Cardiac fibroblast (primary cell): ENCODE measurements at places on chromosomes 5 and 9.

DNA sequence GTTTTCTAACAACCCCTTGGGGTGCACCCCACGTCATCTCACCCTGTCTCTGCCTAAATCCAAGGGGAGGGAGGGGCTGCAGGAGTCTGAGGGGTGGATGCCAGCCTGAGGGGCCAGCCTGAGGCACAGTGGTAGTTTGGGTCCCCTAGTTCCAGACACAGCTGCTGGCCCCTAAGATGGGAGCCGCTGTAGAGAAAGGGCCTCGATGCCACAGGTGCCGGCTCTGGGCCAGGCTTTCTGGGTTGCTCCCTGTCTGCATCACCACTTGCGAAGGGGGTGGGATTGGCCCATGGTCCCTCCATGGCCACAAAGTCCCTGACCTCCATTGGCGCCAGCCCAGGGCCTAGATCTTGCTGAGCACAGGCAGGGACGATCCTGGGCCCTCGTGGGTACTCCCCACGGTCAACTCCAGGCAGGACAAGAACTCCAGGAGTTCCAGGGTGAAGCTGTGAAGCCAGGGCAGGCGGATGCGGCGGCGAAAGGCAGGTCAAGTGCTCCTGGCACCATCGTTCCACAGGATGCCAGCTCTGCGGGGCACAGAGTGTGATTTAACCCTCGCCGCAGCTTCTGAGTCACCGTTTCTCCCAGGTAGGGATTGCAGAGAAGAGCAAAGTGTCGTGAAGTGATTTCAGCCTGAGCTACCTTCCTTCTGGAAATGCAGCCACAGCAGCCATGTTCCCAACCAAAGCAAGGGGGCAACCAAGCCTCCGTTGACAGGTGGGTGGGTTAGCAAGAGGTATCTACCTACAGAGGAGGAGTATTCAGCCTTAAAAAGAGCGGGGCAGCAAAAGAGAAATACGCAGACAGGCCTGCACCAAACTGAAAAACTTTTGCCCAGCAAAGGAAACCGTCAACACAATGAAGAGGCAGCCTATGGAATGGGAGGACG lies 41.6 kb upstream of the EXOC3 start:
- no peak for DNase-seq

DNA sequence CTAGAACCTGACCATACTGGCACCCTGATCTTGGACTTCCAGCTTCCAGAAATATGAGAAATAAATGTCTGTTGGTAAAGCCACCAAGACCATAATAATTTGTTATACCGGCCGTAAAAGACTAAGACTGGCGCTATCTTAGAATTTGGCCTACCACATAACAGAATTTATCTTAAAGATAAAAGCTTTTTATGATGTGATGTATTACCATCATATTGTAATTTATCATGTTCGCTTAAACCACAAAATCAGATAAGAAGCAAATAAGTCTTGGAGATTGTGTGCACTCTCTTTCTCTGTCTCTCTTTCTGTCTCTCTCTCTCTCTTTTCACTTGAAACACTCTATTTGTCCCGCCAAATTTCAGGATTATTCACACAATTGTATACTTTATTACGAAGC lies 35.6 kb downstream of the FST start:
- no peak for DNase-seq

DNA sequence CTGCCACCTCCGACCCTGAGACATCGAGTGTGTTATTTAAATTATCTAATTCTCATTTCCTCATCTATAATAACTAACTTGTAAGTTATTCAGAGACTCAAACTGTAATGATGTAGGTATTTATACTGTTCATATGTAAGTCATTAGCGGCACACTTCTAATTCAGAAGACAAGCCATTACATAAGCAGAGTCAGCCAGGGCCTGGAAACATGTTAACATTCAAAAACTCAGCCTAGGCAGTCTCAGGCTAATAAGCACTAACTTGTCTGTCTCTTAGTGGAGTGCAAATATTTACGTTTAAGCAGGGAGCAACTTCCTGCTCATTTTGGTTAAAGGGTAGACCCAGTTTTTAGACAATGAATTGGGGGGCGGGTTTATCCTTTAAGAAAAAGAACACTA lies 598.4 kb downstream of the ACTL7B start:
- no peak for DNase-seq

DNA sequence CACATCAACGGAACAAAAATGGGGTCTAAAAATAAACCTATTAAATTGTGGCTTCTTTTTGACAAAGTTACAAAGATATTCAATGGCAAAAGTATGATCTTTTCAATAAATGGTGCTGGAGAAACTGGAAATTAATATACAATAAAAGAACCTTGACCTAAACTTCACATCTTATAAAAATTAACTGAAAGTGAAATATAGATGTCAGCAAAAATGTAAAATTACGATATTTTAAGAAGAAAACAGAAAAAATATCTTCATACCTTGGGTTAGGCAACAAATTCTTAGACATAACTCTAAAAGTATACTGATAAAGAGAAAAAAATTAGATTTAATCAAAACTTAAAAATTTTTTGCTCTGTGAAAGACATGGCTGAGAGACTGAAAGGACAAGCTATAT lies 1909.5 kb upstream of the CDH9 start:
- no peak for DNase-seq

DNA sequence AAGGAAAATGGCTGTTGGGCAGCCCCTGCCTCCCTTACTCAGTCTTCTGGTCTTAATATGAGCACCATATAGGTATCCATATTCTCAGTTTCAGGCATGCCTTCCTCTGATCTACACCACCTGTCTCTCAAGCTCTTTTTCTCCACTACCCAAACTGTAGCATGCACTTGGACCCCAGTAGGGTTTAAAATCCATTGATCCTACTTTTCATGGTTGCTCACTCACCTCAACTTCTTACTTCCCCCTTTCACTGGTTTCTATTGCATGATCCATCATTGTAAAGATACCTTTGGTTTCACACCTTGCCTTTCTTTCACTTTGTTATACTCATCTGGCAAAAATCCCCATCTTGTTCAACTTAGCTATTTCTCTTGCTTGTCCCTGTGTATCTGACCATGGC lies 159.4 kb downstream of the KDM4C start:
- no peak for DNase-seq

- no peak for DNase-seq
Measured at GRCh38 chr9:136297016-136297691, 6.7 kb downstream of the CCDC187 start.

DNA sequence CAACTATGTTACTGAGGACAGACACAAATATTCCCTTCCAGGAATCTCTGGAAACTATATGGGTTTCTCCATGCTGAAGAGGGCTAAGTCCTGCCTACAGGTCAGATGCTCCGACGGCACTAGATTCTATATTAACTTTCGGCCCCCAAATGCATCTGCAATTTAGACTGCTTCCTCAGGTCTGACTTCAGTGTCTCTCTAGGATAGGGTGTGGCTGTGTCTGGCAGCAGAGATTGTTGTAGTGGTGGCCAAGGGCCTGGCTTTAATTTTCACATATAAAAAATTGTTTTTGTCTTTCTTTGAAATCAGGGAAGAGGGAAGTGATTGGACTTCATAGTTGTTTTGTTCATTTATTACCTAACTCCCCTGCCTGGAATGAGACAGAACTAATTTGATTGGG lies 101.8 kb downstream of the PJA2 start:
- no peak for DNase-seq

DNA sequence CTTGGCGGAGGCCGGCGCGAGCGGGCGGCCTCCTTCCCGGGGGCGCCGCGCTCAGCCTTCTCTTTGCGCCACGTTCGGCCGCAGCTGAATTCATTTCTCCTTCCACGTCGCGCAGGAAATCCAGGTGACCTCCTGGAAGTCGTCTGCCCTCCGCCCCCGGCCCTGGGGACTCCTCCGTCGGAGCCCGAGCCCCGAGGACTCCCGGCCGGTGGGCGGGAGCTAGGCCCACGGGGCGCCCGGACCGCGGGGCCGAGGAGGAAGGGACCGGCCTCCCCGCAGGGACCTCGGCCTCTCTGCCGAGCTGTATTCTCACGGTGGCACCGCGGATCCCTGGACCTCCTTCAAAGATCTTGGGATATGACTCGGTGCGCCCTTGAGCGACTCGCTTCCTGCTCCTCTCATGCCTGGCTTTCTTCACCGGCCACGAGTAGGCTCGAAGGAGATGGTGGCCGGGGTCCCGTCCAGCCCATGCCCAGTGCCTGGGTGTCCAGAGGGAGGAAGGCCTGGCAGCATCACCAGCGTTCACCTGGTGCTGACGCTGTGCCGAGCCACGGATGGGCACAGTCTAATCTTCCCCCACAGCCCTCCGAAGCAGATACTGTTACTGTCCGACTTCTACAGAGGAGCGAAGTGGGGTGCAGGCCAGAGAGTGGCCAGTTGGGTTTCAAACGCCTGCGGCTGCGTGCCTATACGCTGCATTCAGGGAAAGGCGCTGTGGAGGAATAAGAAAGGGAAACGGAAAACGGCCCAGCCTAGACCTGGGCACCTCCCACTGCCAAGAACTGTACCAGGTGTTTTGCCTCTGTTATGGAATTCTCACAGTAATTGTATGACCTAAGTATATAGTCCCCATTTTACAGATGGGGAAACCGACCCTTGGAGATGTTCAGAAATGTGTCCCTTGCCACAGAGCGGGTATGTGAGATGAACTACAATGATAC lies 47.3 kb downstream of the PAX5 start:
- no peak for DNase-seq

- DNase-seq = peak; percentile 78
Measured at GRCh38 chr9:4489919-4490704, at the start of gene SLC1A1. SLC1A1 (plus strand) TSS chr9:4490468; CDS start chr9:4490680, 212 bp downstream.

- no peak for DNase-seq
Measured at GRCh38 chr5:148607406-148607805, 46.9 kb downstream of the HTR4 start.

GRCh38 chr9:123597876-123598556 lies 242.0 kb downstream of the CRB2 start:
- DNase-seq = no peak

DNA sequence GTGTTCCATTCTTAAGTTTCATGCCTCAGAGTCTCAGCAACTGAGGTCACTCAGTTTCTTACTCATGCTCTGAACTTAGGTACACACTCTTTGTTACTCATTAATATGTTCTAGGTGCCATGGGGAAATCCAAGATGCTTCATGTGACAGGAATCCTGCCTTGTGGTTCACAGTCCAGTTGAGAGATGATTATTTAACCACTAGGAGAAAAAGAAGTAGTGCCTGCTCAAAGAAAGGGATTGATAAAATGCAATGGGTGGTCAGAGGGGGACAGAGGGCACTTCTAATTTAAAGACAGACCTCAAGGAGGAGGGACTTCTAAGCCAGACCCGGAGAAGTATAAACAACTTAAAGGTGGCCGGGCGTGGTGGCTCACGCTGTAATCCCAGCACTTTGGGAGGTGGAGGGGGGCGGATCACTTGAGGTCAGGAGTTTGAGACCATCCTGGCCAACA lies 69.0 kb downstream of the UGCG start:
- DNase-seq = peak; percentile 99

- DNase-seq = peak; percentile 45
Measured at GRCh38 chr5:160477266-160477970, 55.8 kb downstream of the PTTG1 start.

DNA sequence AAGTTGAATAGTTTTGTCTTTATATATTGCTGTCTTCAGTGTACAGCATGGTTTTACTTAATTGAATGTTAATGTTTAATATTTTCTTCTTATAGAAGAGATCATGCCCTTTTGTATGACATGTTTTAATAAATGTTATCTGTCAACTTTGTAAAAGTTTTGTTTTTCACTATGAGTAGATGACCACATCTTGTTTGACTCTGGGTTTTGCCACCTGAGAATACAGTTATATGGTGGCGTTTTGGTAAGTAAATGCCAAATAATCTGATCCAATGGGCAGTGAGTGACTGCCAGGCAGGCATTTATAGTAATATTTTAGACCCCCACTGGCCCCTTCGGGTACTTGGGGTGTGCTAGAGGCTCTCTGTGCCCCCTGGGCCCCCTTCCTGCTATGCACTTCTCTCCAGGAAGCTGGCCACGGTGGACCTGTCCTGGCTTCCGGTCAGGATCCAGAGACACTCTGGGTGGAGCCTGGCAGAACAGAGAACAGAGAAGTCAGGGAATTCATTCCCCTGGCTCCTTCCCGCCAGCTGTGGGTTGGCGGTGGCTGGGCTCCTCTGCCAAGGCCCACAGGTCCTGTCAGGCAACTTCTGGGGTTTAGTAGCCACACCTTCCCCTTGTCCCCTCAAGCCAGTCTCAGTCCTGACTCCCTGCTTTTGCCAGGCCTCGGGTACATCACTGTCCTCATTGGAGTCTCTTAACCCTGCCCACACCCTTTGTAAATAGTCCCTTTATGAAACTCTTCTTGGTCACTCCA lies 22.2 kb upstream of the ZBTB34 start:
- DNase-seq = no peak

GRCh38 chr5:171701100-171701541 lies 84.5 kb upstream of the SMIM23 start:
- DNase-seq = no peak

DNA sequence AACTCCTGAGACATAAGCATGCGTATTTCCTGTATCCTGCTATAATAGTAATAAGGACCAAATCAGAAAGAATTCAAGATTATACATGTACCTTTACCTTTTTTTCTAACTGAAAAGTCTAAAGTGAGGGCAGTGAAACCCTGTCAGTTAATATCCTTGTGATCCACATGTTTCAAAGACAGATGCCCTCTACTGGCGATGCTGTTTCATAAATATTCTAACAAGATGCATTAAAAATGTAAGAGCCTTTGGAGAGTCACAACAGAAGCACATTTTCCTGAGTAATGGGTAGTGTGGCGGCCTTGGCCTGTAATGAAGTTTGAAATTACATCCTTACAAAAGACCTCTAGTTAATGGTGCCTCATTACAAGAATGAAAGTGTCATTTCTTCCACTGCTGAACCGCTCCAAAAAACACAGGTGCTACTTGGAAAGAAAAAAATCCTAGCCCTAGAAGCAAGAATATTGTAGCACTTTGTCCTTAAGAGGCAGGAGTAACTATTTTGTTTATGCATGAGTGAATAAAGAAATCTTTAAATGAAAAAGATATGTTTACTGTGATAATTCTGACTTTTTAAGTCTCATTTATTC lies 232.6 kb downstream of the EPB41L4A start:
- DNase-seq = peak; percentile 62

DNA sequence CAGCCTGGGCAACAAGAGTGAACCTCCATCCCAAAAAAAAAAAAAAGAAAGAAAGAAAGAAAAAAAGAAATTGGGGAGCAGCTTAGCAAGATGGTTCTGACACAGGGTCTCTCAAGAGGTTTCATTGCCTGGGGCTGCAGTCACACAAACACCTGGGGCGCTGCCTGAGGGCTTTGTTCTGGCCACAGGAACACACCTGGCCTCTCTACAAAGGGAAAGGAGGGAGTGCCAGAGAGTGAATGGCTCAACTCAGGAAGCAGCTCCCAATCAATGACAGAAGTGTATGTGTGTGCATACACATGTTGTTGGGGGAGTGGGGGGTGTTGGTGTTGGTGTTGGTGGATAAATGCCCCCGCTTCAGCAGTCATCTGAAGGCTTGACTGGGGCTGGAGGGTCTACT lies 32.4 kb upstream of the CTNNA1 start:
- DNase-seq = no peak

GRCh38 chr5:9557696-9558095 lies 11.8 kb upstream of the SEMA5A start:
- DNase-seq = peak; percentile 21
